ENCODE measurements at places on chromosomes 2 and 18.

DNA sequence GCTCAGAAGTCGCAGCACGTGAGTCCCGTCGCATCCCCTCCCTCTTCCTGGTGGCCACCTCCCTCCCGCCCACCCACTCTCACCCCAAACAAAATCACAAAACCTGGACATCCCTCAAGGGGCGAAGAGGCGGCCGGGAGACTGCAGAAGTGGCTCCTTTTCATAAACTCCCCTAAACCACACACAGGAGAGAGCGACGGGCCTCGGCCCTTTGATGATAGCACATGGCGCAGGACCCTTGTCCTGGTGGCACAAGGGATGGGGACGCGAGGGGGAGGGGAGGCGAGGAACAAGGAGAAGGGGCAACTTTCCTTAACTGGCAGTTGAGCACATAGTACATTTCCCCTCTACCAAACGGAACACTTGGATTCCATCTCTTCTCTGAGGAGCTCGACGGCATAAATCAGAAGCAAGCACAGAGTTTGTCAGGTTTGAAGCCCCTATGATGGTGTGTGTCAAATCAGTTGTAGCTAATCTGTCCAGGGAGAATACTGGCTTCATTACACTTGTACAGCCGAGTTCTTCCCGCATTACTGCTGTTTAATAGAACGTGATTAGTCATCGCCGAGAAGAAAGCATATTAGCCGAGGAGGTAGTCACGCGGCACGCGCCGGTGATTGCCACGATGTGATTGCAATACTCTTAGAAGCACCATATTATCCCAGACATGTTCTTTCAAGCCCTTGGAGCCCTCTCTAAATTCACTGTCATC, 43.8 kb downstream of the GBX2 start:
- no peak for DNase-seq

- DNase-seq = no peak
Measured at GRCh38 chr2:41020358-41020757, 568.5 kb upstream of the SLC8A1 start.

DNA sequence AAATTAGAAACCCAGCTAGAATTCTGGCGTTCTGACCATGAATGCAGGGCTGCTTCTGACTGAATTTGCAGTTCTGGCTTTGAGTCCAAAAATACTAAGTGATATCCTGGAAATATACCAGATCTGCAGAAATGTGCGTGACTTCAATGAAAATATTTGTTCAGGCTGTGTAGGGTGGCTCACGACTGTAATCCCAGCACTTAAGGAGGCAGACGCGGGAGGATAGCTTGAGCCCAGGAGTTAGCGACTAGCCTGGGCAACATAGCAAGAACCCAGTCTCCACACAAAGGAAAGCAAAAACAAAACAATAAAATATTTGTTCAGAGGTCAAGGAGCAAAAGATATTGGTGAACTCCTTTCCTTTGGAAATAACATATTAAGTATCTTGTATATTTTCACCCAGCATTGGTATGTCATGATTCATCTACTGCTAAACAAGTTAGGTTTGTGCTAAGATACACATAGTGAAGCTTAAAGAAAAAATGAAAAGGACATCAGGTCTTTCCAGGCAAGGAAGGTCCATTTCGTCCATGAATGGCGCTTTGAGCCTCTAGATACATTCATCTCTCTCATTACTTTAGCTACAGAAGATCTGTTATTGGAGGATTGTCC, 239.2 kb downstream of the CMPK2 start:
- no peak for DNase-seq

DNA sequence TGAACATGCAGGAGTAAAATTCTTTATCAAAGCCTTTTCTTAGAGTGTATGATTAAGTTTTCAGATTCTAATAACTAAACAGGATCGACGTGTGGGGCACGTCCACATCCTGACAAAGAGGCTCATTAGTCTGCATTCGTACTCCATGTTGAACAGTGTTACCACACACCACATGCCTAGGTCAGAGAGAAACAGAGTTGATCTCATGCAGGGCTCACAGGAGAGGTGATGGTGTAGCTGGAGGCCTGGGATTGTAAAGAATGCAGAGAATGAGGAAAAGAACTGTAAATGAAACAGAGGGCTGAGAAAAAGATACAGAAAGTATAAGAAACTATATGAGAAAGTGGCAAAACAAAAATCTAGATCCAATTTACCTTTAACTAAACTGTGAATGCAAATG, 632.5 kb downstream of the BCL11A start:
- DNase-seq = no peak

DNA sequence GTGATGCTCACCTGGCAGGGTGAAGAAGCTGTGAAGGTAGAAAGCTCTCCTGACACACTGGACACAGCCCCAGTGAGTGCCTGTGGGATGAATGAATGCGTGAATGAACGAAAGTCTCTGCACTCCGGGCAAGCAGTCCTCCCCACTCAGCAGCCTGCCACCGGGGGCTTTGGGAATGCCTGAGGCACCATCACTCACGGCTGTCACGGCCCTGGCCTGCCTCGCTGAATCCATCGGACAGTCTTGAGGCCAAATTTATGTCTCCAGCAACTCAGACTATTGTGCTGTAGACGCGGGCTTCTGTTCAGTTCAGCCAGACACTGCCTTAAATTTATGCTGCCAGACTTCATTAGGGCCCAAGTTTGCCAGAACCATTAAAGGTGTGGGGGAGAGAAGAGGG, 62.9 kb upstream of the TEX51 start:
- DNase-seq = no peak

DNA sequence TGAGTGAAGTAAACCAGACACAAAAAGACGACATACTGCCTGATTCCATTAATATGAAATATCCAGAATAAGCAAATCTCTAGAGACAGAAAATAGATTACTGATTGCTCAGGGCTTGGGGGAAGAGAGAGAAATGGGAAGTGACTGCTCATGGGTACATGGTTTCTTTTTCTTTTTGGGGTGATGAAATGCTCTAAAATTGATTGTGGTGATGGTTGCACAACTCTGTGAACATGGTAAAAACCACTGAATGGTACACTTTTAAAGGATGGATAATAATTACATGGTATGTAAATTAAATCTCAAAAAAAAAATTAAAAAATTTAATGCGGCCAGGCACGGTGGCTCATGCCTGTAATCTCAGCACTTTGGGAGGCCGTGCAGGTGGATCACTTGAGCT, 39.3 kb downstream of the RPL31 start:
- DNase-seq = no peak

DNA sequence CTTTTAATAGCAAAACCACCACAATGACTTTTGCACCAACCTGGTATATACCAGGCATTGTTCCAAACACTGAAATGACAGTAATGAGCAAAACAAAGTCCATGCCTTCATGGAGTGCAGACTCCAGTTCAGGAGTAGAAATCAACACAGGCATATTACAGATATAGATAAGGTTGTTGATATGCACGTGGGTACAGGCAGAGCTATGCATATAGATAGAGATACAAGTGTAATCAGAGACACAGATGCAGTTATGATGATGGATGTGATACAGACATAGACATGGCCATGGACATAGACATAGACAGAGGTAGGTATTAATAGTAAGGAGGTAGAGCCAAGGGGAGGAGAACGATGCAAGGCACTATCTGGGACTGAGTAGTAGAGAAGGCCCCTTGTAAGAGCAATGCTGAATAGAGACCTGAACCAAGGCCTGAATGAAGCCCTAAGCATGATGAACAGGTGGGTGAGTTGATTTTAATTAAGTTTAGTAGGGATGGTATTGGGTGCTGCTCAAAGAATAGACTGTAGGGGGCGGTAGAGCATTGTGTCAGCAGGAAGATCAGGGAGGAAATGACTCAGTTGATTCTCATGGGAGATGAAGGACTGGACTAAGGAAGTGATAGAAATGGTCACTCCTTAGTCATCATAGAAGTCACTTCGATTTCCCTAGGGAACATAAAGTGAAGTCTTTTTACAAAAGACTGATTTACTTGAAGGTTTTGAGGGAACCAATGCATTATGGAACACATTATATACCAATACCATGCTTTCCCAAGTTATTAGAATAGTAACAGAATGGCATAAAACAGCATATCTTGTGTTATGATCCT, 39.4 kb downstream of the CMPK2 start:
- DNase-seq = peak; percentile 55

- DNase-seq = no peak
Measured at GRCh38 chr2:203993560-203993959, 57.0 kb downstream of the ICOS start.

DNA sequence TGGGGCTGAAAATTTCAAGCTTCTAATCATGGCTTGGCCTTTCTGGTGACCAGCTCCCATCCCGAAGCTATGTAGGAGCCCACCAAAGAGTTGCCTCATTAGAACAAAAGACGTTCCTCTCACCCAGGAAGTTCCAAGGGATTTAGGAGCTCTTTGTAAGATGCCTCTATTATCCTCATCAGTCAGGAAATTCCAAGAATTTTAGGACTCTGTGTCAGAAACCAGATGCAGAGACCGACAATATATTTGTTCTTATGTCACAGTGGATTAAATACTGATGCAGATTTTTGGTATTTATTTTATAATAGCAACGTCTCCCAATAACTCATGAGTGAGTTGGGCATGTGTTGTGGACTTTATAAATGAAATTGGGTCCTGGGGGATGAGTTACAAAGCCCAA, 91.8 kb upstream of the SKOR2 start:
- DNase-seq = no peak

DNA sequence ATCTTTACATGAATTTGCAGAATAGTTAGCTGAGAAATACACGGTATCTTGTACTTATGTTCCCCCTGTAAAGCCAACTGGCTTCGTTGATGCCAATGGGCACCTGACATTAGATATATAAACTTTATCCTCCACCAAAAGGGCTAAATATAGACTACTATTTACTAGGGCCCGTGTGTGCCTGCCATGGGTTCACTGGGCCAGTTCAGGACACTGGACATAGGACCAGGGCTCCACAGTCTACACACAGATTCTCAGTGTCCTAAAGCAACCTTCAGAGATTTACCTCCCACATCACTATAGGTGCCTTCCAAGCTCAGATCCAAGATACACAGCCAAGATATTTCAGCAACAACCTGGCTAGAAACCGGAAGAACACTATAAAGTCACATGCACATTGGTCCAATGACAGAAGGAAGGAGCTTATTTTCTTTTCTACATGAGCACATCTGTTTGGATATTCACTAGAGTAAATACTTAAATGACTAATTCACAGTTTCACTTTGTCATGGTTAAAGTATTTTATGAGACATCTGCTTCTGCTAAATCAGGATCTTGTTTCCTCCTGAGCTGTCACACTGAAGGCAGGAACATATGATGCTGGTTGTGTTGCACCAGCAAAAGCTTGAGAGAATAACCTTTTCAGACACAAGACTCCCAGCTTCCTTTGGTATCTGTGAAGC, 95.1 kb downstream of the MYO5B start:
- no peak for DNase-seq

DNA sequence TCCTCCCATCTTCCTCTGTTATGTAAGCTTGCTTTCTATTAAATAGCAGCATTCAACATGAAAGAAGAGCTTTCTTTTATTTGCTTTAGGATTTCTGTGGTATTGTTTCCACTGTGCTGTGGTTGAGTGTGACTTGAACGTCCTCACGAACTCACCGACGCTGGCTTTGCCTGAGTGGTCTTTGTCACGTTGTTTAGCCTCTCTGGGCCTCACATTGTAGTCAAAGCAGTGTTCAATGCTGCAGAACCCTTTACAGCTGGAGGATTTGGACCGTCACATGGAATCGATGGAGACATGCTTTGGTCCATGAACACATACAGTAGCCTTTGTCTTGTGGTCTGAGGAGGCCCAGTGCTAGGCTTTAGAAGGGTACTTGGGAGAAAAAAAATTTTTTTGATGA, 66.3 kb downstream of the TANC1 start:
- DNase-seq = no peak

DNA sequence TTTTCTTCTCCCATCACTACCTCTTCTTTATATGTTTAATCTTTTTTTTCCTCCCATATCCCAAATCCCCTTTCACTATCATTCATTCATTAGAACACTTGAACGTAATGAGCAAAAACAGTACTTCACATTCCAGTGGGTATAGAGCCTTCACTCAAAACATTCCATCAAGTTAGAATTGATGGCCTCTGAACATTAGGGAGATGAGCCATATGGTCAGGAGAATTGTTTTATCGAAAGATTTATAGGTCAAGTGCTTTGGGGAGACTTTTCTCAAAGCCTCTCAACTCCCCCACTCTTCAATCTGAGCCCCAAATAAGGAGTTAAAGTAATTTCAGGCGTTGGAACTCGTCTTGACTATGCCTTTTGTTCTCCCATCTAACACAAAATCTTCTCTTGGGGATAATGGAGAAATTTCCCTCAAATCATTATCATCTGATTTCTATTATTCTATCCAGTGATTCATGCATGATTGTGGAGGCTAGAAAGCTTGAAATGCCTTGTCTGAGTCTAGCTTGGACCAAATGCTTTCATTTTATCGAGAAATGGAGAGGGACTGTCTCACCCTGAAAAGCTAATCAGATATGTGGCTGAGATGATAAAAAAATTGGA, 79.2 kb downstream of the KIAA2012 start:
- no peak for DNase-seq

DNA sequence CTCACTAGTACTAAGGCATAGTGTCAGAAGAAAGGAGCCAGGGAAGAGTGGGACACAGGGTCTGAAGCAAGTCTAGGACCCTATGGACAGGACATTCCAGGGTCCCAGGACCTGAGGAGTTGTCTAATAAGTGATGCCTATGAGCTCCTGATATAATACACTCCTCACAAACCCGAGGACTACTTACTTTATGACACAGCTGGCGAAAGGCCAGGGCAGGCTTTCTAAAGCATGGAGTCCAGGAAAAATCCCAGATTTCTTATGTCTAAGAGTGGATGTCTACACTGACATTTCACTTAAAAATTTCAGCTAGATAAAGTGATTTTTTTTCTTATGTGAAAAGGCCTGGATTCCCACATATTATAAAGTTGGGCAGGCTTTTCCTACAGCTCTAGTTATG, 502.2 kb upstream of the SETBP1 start:
- DNase-seq = no peak

GRCh38 chr2:60719331-60719730, 36.7 kb upstream of the PAPOLG start:
- DNase-seq = no peak

- DNase-seq = no peak
Measured at GRCh38 chr2:146220957-146221356, 1623.9 kb upstream of the ACVR2A start.

GRCh38 chr2:73043276-73043675, 28.2 kb downstream of the SFXN5 start:
- DNase-seq = no peak

GRCh38 chr2:5618271-5618670, 73.9 kb upstream of the SOX11 start:
- no peak for DNase-seq

GRCh38 chr2:85309699-85310321, 18.0 kb downstream of the TGOLN2 start:
- DNase-seq = no peak

- no peak for DNase-seq
Measured at GRCh38 chr18:72692086-72692485, 147.9 kb upstream of the CBLN2 start.

Data from stimulated activated CD4-positive, alpha-beta T cell treated with anti-CD3 and anti-CD28 coated beads, Interleukin-4, amount 100 ng/mL, for 48 hours (primary cell).